ENCODE measurements at places on chromosomes 4 and X.

GRCh38 chr4:110198049-110198434, 373 bp downstream of the ELOVL6 start:
- DNase-seq: peak; percentile 1

GRCh38 chr4:7771541-7772507, 167.8 kb downstream of the AFAP1 start:
- no peak for DNase-seq

DNA sequence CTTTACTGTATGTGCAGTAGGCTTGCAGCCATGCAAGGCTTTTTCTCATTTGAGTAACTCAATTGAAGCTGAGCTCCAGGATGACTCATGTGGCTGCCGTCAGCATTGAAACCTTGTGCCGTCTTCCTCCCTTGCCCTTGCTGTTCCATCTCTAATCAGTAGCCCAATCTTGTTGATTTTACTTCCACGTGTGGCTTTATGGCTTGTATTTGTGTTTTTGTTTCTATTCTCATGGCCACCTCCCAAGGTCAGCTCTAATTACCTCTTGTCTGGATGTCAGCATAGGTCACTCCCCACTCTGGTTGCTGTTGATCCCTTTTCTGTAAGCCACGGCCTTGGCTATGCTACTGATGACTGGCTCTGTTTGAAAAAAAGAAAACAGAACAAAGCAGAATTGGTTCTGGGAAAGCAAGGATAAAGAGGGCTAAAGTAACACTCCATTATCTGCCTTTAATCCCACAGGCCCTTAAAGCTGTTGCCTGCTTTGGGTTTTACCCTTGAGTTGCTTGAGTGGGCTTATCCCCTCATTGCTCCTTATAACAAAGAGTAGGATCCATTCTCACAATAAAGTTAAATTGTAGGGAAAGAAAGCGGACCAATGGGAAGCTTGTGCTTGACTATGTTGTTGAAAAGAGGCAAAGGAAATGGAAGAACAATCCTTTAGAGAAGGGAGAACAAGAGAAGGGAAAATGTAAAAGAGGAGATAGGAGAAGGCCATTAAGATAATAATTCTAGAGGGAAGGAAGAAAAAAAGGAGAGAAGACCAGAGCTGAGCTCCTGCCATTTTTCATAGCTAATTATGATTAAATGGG, 173.9 kb upstream of the PGRMC2 start:
- DNase-seq: no peak

GRCh38 chr4:182310316-182310715, 67.1 kb downstream of the TENM3 start:
- DNase-seq: no peak

GRCh38 chr4:181618896-181619295, 624.3 kb upstream of the TENM3 start:
- DNase-seq: no peak

- DNase-seq: no peak
Measured at GRCh38 chr4:40916880-40917279, 167.1 kb downstream of the NSUN7 start.

DNA sequence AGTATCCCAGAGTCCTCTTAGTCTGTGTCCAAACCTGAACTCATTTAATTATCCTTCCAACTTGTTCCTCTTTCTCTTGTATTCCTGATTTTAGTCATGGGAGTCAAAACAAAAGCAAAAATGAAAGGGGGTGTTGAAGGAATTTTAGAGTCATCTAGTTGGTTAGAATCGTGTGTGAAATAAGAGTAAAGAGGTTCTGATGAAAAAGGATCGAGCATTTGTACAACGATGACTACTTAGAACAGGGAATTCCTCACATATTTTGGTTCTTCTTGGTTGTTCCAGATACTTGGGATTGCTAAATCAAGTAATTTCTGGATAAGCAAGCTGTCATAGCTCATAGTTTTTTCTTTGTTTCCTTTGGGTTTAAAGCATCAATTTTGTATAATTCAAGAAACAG, 194.4 kb downstream of the BCOR start:
- no peak for DNase-seq

DNA sequence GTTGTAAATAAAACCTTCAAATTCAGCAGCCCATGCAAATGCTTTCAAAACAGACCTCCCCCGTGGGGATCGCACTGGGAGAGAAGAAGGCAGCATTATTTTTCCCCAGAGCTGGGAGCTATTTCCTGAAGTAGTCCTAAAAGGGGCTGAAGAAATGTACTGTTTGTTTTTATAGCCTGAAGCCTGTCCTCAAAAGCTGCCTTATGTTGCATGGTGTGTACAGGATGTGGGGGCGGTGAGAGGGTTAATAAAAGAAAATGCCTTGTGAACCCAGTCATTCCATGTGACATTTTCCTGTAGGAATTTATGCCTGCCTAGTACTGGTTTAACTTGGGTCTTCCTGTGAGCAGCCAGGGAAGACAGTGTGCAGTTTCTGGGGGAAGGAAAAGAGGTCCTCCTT, 144.1 kb downstream of the SOWAHB start:
- no peak for DNase-seq

GRCh38 chr4:80173401-80173800, 23.9 kb upstream of the PRDM8 start:
- DNase-seq: no peak

- no peak for DNase-seq
Measured at GRCh38 chr4:16125571-16126445, 42.0 kb upstream of the PROM1 start.

DNA sequence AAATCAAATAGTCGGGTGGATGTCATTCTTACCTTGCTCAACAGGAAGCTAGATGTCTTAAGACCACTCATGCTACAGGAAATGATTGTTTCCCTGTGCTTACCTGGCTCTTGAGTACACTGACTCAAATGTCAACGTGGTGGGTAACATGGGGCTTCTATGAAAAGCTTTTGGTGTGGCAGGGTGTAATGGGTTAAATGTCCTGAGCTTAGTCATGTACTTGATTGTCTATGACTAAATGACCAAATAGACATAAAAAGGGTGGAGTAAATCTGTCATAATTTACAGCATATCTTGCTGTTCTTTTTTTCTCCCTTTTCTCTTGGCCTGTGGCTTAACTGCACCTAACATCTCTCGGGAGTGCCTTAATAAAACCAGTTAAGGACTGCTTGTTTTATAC, 44.9 kb downstream of the CCNG2 start:
- no peak for DNase-seq

- no peak for DNase-seq
Measured at GRCh38 chr4:60709061-60709460, 491.1 kb upstream of the ADGRL3 start.

Data from stimulated activated CD8-positive, alpha-beta memory T cell treated with anti-CD3 and anti-CD28 coated beads, Interleukin-12 subunit alpha, Interleukin-12 subunit beta, amount 100 ng/mL, for 4 hours (primary cell).